ENCODE measurements at places on chromosomes 6 and 20.

GRCh38 chr6:100257793-100258395, 206.8 kb downstream of the SIM1 start:
- DNase-seq: no peak

DNA sequence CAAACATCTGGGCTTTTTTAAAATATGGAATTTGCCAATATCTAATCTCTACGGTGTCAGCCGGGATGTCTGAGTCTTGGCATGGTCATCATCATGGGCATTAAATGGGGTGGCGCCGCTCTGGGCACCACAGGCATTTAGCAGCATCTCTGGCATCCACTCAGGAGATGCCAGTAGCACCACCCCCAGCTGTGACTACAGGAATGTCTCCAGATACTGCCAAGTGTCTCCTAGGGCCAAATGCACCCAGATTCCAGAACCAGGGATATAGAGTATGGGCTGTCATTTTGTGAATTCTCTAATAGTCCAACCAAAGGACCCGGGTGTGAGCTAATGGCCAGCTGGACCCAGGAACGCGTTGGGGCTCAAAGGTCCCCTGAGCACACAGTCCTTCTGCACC, 361.0 kb downstream of the TAF4 start:
- no peak for DNase-seq

- no peak for DNase-seq
Measured at GRCh38 chr6:156840136-156840535, 63.0 kb downstream of the ARID1B start.

- no peak for DNase-seq
Measured at GRCh38 chr6:119506631-119507174, 157.1 kb upstream of the MAN1A1 start.

GRCh38 chr6:153130515-153131036, 506 bp downstream of the RGS17 start:
- no peak for DNase-seq

GRCh38 chr6:23828861-23829260, 297.2 kb upstream of the NRSN1 start:
- no peak for DNase-seq

- DNase-seq: no peak
Measured at GRCh38 chr6:52089758-52090348, 2.4 kb upstream of the PKHD1 start.

DNA sequence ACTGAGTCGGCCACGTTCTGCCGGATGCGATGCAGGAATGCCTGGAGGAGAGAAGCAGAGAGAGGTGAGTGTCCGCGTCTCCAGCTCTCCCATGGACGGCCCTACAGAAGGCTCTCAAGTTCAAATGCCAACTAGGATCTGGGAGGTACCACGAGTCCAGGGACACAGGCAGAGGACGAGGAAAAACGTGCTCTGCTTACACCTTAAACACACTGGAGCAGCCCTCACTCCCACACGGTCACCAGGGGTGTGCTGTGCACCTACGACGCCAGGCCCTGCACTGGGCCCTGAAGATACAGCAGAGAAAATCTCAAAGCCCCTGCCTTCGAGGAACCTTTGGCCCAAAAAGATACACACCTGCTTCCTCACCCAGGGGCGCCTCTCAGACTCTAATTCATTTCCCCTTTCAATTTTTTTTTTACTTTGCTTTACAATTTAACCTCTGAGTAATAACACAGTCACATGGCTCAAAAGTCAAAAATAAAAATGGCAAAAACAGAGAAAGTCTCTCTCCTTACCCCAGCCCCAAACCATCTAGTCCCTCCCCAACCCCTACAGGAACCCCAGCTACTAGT, 79.9 kb downstream of the PREX1 start:
- DNase-seq: no peak

GRCh38 chr20:19691125-19691524, 66.9 kb upstream of the RIN2 start:
- no peak for DNase-seq

GRCh38 chr6:158849899-158850806, 31.0 kb upstream of the EZR start:
- no peak for DNase-seq

DNA sequence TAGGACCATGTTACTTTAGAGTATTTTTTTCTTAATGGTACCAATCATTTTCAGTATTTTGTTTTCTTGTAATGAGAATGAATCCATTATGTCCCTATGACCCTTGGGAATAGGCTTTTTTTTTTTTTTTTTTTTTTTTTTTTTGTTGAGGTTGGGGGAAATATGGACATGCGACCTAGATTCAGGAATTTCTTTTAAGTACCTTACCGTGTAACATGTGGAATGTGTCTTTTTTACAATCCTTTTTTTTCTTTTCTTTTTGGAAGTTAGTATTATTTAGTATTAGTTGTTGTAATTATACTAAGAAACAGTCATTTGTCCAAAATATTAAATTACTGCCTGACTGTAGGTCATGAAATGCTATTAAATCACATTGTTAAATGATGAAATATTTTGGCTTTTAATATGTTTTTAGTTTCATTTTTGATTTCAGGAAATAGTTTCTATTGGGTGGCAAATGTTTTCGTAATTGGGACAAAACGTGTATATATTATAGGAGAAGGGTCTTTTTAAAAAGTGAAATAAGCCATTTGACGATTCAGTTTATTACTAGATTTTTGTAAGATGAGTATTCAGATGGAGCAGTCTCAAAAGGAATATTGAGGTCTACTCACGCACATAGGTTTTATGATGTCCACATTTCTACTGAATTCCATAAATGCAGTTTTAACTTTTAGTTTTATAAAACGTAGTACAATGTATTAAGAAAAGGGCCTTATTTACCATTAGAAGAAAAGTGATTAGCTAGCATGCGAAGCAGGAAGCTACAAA, 4.9 kb downstream of the ARID1B start:
- no peak for DNase-seq

DNA sequence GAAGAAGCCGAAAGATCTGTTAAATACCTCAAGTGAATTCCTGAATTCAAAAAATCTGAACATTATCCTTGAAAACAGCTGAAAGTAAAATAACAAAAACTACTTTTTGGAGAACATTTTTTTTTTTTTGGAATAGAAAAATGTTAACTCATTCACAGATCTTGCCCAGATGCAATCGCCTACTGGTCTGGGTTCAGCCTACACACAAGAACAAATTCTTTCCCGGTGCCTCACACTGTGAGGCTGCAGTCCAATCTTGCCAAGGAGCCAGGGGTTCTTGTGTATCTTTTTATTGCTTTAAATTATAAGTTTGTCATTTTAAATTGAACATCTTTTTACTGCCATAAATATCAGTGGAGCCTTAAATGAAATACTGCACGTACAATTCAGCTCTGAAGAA, 41.2 kb upstream of the TMEM200A start:
- no peak for DNase-seq

- no peak for DNase-seq
Measured at GRCh38 chr6:10692965-10693538, 1.4 kb downstream of the C6orf52 start.

DNA sequence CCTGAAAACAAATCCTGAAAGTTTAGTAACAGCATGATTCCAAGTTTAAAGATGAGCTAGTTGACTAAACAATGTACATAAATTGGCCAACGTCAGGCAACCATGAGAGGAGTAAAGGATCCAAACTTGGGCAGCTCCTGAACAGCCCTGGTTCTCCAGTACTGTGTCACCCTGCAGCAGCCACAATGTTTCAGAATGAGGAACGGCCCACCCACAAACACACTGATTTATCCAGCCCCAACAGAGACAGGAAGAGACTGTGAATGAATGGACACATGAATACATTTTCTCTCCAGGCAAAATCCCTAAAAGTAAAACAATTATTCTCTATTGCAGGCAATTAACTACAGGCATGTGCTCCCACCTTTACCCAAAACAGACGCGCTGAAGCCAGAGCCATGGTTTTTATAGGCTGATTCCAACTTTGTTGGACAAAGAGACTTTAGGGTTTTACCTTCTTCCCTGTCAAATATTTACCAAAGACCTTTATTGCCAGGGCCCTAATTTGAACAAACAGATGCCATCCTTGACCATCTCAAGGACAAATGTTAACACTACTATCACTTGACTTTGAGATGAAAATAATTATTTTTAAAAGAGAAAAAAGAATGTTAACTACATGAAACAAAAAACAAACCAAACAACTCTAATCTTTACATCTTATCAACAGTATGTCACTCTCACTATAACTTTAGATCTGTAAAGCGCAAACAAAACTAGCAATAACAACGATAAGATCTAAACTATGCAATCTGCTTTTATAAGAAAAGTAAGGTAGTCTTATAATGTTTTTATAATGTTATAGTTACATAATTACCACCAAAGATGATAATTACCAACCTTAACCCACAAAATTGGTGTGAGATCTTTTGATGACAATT, 22.9 kb downstream of the CNKSR3 start:
- no peak for DNase-seq

DNA sequence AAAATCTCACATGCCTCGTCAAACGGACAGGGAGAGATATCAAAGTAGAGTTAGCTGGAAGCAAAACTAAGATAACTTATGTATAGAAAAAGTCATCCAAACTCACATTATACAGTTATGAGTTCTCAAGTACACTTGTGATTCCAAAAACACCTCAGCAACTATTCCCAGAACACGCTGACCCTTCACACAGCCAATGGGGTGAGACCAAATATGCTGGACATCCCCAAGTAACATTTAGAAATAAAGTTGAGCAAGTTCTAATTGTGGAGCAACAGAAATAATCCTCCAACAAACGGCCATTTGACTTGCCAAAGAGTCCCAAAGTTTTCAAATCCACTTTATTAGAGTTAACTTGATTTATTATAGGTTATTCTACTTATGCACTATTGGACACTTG, 52.4 kb downstream of the LY86 start:
- DNase-seq: no peak

DNA sequence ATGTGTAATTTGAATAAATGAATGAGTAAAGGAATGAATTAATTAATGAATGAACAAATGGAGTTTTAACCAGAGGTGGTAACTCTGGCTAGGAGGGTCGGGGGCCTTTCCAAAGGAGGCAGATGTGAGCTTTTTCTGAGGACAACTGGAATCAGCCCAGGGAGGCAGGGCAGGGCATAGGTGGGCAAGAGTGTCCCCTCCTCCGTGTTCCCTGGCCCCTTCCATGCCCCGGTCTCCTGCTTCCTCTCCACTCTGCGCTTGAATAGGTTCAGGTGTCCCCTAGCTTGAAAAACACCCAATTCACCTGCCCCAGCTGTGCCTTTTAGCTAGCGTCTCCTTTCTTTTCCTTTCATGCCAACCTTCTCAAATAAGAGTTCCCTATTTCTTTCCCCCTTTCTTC, 473.1 kb downstream of the CDH26 start:
- DNase-seq: no peak

GRCh38 chr6:71621918-71622519, 264.3 kb upstream of the RIMS1 start:
- no peak for DNase-seq

Measured in cortex of kidney (tissue), 1 donor.